ENCODE measurements at places on chromosomes 2 and 18.

DNA sequence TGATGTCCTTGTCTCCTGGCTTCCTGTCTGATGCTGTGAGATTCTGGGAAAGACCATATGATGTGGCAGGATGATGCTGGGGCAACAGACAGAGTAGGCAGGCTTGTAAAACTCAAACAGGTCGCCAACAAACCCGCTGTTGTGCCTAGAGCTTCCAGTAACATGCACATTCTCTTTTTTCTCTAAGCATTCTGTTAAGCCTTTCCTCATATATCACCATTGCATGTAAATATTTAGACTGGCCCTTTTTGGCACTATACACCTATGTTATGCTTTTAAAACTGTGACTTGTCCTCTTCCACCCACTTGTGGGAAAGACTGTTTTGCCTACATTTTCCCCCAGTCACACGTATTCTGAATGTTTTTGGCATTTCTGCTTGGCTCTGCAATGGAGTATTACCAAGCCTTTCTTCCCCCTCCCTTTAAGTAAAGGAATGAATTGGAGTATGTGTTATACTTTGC lies 250.4 kb upstream of the TANK start:
- no peak for DNase-seq

GRCh38 chr2:221343524-221343923 lies 228.6 kb downstream of the EPHA4 start:
- no peak for DNase-seq

DNA sequence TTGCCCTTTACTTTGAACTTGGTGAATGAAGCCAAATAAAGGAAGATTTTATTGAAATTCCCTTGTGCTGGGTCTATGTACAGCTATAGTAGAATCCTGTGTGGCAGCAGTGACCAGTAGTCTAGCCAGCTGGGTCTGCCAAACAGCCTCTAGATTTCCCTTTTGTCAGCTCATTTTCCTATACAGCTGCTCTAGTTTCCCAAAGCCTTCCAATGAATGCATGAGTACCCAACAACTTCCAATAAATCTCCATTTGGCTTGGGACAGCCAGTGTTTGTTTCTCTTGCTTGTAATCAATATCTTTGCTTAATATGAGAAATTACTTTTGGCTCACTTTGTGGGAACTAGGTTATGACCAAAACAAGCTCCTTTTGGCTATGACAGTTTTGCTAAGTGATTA lies 43.6 kb downstream of the SCN9A start:
- DNase-seq = no peak

DNA sequence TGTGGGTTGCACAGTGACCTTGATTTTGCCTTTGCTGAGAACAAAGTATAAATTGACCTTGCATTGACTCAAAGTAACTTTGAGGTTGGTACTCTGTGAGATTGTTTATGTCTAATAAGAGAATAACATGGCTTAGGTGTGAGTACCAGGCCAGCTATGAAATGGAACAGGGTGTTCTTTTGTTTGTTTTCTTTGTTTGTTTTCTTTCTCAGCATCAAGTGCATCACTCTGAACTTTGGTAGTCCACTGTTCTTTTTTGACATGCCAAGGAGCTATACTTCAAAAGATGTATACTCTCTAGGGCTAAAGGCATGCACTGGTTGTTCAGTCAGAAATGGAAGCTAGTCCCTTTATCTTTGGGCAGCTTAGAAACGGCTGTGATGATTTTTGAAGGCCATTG lies 5.1 kb downstream of the ABCB11 start:
- DNase-seq = no peak

- no peak for DNase-seq
Observed at GRCh38 chr18:34932792-34933466, 108.3 kb upstream of the MAPRE2 start.

DNA sequence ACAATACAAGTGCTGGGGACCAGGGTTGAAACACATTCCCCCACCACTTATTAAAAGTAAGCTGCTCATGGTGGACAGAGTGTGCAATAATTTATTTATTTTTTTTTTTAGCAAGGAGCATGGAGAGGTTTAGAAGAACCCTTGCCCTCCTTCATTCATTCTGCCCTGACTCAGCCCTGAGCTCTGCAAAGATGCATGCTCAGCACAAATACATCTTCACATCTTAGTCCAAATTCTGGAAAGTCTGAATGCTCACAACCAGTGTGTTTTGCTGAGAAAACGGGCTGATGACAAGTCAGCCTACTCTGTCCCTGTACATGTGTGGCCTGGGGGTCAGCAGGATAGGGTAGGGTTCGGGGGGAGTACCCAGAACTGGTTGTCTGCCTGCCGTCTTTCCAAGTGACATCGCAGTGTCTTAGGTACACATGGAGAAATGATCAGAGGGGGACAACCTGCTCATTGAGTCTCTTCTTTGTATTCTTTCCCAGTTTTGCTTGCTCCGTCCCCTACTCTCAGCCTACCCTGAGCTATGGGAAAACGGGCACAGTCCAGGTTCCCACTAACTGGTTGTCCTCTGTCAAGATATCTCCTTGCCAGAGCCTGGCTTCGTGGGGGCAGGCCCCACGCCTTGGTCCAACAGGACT lies 76.4 kb downstream of the ADD2 start:
- no peak for DNase-seq

DNA sequence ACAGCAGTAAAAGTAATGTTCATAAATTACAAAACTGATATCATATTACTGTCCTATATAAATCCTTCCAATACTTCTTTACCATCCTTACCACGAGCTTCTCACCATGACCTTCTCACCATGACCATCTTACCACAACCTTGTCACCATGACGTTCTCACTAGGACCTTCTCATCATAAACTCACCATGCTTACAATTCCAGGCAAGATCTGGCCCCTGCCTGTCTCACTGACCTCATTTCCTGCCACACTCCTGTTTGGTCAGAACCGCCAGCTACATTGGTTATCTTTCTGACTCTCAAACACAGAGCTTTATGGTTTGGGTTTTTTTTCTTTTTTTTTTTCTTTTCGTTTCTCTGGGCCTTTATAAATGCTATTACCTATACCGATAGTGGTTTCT lies 827.6 kb downstream of the RNF144A start:
- no peak for DNase-seq
